NCI-H345 (cell line): ENCODE measurements at places on chromosomes 1 and 21.

DNA sequence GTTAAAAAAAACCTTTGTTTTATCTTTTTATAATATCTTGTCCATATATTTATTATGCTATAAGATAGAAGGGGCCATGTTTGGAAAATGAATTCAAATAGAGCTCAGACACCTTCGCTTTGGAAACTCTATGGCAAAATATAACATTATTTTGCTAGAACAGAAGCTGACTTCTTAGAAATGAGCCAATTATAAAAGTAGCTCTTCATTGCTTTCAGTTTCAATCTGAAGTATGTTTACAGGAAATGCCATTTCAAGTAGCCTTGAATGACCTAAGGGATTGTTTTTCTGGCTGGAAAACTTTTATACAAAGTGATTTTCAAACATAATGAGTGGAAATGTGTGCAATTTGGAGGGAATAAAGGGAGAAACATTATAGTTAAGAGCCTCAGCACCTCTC is 37.8 kb upstream of the GBP5 start:
- no peak for DNase-seq

DNA sequence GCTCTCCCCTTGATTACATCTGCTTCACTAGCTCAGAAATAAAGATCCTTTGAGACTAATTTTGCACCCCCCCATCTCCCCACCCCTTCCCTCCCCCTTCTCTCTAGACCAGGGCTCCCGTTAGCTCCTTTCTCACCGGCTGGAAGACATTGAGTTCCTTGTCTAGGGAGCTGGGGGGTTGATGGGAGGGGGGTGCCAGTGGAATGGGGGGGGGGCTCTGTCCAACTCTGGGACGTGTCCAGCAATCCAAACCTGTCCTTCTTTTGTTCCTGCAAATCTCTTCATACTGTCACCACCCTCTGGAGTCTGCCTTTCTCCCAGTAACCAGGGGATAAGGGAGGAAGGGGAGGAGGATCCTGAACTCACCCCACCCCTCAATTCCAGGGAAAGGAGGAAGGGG is 61.9 kb downstream of the RHBG start:
- DNase-seq = no peak

- DNase-seq = no peak
Observed at GRCh38 chr1:62951428-62951827, 167.5 kb downstream of the ATG4C start.

DNA sequence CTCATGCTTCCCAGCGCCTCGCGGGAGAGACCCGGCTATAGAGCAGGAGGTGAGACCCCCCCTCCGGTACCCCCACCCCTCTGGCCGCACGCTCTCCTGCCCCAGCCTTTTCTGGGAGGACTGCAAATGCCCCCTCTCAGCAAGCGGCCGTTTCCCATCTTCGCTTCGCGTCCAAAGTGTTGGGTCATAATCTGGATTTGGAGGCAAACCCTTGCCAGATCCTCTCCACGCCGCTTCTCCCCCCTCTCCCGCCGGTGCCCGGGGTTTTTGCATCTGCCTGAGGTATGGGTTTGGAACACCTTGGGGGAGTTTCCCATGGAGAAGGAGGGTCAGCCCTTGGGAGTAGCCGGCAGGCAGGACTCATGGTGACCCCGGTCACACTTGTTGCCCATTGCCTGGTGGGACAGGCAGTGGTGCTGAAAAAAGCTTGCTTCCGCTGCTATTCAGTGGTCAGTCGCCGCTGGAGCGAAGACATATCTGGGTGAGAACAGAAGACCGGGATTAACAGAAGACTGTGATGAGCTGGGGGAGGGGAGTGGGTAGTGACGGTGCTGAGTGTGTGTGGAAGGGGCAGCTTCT is 935 bp downstream of the KCNK2 start:
- DNase-seq = peak; percentile 59

DNA sequence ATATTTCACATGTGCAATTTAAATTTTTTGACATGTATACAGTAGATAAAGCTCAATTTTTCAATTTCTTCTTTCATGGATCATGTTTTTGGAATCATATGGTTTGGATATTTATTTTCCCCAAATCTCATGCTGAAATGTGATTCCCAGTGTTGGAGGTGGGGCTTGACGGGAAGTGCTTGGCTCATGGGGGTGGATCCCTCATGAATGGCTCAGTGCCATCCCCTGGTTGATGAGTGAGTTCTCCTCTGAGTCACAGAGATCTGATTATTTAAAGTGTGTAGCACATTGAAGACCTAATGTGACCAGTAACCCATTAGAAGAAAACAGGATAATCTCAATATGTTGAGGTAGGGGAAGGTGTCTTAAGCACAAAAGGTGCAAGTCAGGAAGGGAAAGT is 9.1 kb upstream of the IFI16 start:
- no peak for DNase-seq

- no peak for DNase-seq
Observed at GRCh38 chr1:235763962-235764361, 102.7 kb downstream of the LYST start.

DNA sequence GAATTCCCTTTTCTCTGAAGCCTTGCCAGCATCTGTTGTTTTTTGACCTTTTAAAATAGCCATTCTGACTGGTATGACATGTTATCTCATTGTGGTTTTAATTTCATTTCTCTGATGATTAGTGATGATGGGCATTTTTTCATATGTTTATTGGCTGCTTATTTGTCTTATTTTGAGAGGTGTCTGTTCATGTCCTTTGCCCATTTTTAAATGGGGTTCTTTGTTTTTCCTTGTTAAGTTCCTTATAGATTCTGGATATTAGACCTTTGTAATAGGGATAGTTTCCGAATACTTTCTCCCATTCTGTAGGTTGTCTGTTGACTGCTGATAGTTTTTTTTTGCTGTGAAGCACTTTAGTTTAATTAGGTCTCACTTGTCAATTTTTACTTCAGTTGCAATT is 54.0 kb upstream of the C1orf185 start:
- DNase-seq = no peak

- no peak for DNase-seq
Observed at GRCh38 chr1:159632922-159633321, 45.3 kb downstream of the APCS start.

GRCh38 chr1:81308191-81308590 is 492.5 kb upstream of the ADGRL2 start:
- DNase-seq = no peak

GRCh38 chr1:233327651-233328141 is at the start of gene MAP3K21:
MAP3K21 (plus strand) TSS chr1:233327724; CDS start chr1:233328029, 305 bp downstream.
- DNase-seq = no peak

DNA sequence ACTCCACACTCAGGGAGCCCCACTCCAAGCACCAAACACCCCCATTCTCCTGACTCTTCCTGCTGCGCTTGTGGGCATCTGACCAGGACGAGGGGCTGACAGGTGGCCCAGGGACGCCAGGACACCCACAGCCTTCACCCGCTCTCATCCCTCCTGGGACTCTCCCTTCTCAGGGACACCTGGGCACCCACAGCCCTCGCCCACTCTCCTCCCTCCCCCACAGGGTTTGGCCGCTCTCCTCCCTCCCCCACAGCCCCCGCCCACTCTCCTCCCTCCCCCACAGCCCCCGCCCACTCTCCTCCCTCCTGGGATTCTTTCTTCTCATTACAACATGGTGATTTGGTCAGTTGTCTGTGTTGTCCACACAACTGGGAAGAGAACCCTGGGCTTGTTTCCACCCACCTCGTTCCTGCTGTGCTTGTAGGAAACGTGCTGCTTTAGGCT is 43.4 kb downstream of the PRDM15 start:
- DNase-seq = no peak

- no peak for DNase-seq
Observed at GRCh38 chr1:87159378-87159915, 169.2 kb upstream of the LMO4 start.

DNA sequence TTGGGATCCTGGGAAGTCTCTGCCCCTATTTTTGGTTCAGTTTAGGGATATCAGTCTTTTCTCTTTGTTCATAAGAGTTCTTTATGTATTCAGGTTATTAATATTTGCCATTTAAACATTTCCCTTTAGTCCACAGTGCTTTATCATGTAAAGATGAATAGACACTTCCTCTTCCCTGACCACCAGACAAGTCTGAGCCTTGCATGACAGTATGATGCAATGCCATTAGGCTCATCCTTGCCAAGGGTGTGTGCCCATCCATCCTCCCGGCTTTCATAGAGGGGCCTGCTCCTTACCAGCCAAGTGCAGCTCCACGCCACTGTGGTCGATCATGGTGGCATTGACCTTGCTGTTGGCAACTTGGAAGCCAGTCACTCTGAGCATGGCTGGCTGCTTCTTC is 52.1 kb downstream of the ZSCAN20 start:
- no peak for DNase-seq

DNA sequence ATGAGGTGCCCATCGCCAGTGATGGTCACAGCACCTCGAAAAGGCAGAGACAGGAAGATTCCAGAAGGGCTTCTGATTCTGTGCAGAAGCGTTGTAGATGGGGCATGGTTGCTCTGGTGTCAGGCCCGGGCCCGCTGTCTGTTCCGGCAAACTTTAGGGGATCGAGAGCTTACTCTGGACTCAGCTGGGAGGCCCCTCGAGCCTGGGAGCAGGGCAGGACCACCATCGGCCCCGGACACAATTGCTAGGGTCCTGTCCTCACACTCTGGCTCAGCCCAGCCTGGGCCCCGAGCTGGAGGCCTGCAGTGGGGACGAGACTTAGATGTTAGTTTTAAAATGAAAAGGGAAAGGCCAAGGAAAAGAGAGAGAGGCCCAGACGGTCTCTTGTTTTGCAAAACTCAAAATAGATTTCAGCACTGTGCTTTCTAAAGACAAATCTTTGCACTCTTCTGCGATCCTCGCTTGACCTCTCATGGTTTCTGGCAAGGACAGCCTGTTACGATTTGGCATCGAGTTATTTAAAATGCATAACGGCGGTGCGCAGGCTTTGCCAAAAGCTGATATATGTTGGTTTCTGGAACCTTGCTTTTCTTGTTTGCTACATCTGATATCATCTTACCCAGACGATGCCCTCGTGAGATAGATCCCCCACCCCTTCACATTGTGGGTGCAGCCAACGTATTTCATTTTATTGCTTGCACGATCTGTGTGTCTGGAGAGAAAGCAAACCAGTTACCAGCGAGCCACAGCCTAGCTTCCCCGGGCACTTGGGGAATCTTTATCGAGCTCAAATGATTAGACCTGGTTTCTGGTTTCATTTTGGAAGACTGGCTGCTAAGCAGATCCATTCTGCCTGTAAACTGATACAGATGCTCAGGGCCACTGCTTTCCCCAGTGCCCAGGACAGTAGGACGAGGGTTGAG is 58.0 kb downstream of the PRDM16 start:
- DNase-seq = no peak

DNA sequence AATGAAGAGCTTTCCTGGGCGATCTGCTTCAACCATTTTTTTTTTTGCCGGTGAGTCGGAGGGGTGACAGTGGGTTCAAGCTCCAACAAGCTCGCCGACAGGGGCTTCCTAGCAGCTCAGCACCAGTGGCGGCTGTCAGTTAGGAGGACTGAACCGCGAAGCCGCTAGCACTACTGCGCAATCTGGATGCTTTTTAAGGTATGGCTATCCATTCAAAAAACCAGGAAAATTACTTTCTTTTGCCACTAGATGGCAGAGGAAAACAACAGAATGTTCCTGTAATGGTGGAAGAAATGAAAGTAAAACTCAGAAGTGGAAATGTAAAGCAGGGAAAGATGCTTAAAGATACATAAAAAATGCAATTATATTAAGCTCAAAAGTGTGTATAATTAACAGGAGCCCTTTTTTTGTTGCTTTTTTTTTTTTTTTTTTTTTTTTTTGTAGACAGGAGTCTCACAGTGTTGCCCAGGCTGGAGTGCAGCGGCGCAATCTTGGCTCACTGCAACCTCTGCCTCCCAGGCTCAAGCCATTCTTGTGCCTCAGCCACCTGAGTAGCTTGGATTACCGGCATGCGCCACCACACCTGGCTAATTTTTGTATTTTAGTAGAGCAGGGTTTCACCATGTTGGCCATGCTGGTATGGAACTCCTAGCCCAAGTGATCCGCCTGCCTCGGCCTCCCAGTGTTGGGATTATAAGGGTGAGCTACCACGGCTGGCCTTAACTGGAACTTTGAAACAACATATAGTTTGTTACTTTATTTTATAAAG is 8.5 kb downstream of the KYAT3 start:
- peak; percentile 63 for DNase-seq

DNA sequence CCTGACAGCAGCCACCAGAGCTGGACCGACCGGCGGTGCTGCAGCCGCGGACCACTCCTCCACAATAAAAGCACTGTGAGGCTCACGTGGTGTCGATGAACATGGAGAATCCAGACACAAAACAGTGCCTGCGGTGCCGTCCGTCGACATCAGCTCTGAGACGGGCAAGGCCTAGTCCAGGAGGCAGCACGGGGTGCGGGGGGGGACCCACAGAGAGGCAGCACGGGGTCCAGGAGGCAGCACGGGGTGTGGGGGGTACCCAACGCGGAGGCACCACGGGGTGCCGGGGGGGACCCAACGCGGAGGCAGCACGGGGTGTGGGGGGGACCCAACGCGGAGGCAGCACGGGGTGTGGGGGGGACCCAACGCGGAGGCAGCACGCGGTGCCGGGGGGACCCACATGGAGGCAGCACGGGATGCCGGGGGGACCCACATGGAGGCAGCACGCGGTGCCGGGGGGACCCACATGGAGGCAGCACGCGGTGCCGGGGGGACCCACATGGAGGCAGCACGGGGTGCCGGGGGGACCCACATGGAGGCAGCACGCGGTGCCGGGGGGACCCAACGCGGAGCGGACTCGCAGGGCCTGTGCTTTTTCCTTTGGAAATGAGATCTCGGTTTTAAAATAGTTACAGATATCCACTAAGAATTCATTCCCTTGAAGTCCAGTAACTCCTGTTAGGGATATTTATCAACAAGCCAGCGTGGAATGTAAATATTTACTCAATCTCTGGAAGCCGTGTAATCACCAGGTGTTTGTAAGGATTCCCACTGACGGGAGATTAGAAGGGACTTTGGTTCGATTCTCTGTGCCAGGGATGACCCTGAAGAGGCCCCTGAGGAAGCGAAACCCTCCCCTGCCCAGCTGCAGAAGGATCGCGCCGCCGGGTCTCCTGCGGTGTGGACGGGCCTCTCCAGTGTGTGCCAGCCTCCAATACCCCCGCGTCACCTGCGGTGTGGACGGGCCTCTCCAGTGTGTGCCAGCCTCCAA is 52.1 kb downstream of the COL6A1 start:
- DNase-seq = no peak
